Activated naive CD4-positive, alpha-beta T cell treated with anti-CD3 and anti-CD28 coated beads for 36 hours (primary cell): ENCODE measurements at places on chromosomes 2 and 18. TPM values are rescaled to one million over a fixed set of nuclear protein-coding genes. Genes with fewer than 3 reads are reported as not detected.

DNA sequence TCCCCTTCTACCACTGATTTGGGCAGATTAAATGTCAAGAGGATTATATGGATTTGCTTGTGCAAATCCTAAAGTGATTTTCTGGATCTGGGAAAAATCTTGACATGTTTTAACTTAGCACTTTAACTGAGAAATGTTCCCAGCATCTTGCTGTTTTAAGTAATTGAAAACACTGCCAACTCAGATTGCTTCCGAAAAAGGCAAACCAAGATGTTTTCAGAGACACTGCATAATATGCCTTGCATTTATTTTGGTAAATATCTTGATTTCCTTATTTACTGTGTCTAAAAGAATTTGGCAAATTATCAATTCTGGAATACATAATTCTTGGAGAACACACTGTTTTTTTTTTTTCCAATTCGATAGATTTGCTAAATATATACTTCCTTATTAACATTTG lies 385.0 kb upstream of the FAM98A start:
- DNase-seq, result no peak

- DNase-seq, result no peak
Measured at GRCh38 chr2:166563894-166564293, 69.8 kb upstream of the SCN7A start.

DNA sequence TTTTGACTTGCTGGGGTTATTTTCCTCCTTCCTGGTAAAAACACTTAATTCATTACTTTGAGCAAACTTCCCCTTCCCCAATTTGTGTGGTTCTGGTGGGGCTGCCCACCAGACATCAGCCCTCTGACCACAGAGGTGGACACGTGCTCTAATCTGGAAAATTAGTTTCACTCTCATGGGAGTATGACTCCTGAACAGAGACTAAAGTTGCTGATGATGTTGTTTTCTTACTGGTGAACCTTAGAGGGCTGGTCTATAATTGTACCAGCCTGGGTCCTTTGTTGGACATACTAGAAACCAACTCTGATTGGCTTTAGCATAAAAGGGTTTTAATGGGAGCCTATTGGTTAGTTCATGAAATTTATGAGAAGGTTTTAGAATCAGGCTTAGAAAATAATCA lies 54.1 kb upstream of the ACYP2 start:
- no peak for DNase-seq

DNA sequence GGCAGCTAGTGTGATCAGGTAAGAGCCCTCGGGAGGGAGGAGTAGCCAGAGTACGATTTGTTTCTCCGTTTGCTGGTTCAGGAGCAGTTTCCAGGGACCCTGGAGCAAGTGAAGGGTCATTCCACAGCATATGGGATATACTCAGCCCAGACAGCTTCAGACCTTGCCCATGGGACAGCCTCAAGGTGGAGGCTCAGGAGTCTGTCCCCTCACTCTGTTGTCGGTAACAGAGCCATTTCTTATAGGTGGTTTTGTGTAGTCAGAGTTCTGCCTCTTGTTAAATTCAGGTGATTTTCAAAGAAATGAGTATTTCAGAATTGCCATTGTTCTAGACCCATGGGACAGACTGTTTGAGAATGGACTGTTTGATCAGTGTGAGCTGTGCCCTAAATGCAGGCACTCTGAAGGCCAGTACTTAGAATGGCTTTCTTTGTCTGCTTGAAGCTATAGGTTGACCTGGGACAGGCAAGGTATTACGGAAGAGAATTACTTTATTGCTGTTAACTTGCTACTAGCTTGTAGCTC lies 15.2 kb downstream of the FMNL2 start:
- DNase-seq, result no peak

GRCh38 chr2:85601771-85602475 lies 575 bp downstream of the TMEM150A start:
- DNase-seq, result no peak

DNA sequence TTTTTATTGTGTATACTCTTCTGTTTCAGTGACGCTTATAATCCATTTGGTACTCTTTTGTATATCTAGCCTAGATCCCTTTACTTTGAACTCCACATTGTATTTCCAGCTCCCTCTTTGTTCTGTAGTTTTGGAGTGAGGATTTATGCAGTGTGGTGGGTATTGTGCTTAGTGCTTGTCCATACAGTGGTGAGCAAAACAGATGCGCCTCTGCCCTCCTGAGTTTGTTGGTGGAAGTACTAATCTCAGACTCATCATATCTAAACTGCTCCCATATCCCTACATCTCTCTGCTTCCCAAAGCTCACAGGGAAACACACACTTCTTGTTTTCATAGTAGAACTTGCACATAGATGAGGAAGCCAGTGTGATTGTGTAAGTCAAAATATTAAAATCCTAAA lies 12.1 kb downstream of the PTCD3 start:
- no peak for DNase-seq

GRCh38 chr18:13216092-13216582 lies 2.4 kb upstream of the LDLRAD4 start:
- peak; percentile 78 for DNase-seq

DNA sequence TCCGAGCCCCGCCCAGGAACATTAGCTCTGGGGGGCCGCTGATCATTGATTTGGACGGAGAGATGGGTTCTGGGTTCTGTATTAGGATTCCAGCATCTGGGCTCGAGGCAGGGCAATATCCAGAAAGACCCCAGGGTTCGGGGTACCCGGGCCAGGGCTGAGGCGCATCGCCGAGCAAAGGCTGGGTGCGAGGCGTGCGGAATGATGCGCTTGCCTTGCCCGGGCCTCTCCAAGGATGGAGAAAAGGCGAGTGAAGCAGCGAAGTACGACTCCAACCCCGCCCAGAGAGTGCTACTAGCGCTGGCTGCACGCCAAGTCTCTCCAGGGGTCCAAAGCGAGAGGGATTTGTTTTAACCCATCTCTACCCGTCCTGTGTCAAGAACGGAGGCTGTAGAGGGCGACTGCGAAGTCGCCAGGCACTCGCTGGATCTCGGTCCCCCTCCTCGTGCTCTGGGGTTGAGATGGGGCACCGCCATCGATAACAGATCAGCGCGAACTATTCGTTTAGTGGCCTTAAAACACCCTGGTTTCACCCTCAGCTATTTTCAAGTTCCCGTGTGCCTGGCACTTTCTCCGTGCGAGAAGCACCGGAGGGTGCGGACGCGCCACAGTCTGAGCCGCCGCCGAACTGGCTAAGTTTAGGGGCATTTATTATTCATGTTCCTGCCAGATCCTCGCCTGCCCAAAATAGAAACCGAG lies 1.9 kb downstream of the ADCYAP1 start:
- DNase-seq, result no peak

DNA sequence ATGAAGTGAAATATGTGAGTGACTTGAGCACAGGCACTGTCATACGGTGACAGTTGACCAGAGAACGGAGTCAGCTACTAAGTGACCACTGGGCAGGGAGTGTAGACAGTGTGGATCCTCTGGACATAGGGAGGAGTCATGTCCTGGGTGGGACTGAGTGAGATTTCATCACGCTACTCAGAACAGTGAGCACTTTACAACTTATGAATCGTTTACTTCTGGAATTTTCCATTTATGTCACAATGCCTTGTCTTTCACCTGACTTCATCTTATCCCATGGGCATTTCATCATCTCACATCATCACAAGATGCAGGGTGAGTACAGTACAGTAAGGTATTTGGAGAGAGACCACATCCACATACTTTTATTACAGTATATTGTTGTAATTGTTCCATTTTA lies 29.0 kb downstream of the PTPRM start:
- DNase-seq, result no peak

DNA sequence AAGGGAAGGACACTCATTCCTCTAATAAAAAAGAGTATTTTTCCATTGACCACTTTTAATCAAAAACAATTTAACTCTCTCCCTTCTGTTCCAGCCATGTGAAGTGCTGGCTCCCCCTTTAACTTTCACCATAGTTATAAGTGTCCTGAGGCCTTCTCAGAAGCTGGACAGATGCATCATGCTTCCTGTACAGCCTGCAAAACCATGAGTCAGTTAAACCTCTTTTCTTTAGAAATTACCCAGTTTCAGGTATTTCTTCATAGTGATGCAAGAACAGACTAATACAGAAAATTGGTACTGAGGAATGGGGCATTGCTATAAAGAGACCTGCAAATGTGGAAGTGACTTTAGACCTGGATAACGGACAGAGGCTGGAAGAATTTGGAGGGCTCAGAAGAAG lies 643.6 kb upstream of the DDX18 start:
- no peak for DNase-seq

DNA sequence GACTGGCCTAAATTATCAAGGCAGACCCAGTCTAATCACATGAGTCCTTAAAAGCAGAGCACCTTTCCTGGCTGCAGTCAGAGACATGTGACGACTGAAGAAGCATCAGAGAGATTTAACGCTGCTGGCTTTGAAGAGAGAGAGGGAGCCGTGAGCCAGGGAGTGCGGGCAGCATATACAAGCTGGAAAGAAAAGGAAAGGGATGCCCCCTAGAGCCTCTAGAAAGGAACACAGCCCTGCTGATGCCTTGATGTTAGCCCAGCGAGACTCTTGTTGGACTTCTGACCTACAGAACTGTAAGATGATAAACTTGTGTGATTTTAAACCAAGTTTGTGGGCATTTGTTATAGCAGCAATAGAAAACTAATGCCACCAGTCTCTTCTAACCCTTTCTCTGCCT lies 58.1 kb downstream of the HEATR5B start:
- no peak for DNase-seq

- DNase-seq, result no peak
Measured at GRCh38 chr2:10933700-10934225, 22.0 kb downstream of the KCNF1 start.

- no peak for DNase-seq
Measured at GRCh38 chr2:205800773-205801172, 118.5 kb downstream of the NRP2 start.

GRCh38 chr2:100986157-100986556 lies 15.9 kb upstream of the RPL31 start:
- no peak for DNase-seq

- DNase-seq, result no peak
Measured at GRCh38 chr2:25371253-25372241, 29.8 kb upstream of the DNMT3A start.

GRCh38 chr2:145137211-145137610 lies 617.3 kb upstream of the ZEB2 start:
- no peak for DNase-seq

GRCh38 chr2:232772531-232772930 lies 3.8 kb downstream of the KCNJ13 start:
- peak; percentile 11 for DNase-seq

GRCh38 chr2:216284708-216285107 lies 87.6 kb downstream of the MARCHF4 start:
- no peak for DNase-seq

IL1B gene
- total RNA-seq, result not detected

DOK6 gene
- not detected for total RNA-seq

TRAK2 gene
- 10.4 TPM for total RNA-seq

RGPD4 gene
- 0.07 TPM for total RNA-seq

TMEM200C gene
- not detected for total RNA-seq

CD8A gene
- total RNA-seq, result 1.4 TPM

ADD2 gene
- 46.2 TPM for total RNA-seq
